ENCODE measurements at places on chromosomes 11 and 22. TPM values are rescaled to one million over a fixed set of nuclear protein-coding genes. Genes with fewer than 3 reads are reported as not detected.

DNA sequence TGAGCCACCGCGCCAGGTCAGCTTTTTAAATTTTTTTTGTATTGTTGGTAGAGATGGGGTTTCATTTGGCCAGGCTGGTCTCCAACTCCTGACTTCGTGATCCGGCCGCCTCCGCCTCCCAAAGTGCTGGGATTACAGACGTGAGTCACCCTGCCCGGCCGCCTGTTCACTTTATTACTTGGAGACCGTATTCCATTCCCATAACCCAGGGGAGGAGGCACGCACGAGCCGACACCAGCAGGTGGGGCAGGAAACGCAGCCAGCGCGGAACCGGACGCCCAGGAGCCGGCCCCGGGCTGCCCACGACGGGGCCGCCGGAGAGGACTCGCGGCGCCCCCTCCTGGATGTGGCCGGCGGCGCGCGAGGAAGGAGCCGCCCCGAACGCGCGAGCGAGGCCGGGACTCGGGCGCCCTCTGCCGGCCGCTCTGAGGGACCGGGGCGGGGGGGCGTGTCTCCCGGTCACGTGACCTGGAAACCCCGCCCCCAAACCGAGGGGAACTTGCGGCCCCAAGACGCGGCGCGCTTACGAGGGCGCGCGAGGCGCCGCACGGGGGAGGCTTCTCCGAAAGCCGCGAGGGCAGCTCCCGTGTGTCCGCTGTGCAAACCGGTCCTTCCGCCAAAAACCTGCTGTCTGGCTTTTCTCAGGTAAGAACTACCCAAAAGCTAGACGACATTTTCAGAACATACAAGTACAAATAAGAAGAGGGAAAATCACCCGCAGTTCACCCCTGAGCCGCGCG is 11.6 kb upstream of the RNH1 start:
- peak overlapping the region; percentile 78 for H3K27ac ChIP-seq
- peaks cover 16% of the 10 kb centered on the region for H3K4me1 ChIP-seq
- no peaks in the 10 kb centered on the region for H3K27me3 ChIP-seq
- peaks cover 9% of the 10 kb centered on the region for H3K36me3 ChIP-seq
- peak overlapping the region; percentile 14 for H3K4me3 ChIP-seq

The ASPHD2 gene
- 0.93 TPM for polyA plus RNA-seq

- H3K4me3 ChIP-seq: no peak overlapping the region
- DNase-seq: no peak
- H3K27ac ChIP-seq: peak overlapping the region; percentile 80
- peaks cover 8% of the 10 kb centered on the region for H3K36me3 ChIP-seq
- no peaks in the 10 kb centered on the region for H3K27me3 ChIP-seq
- H3K4me1 ChIP-seq: peaks cover 69% of the 10 kb centered on the region
Measured at GRCh38 chr22:21948824-21949568, 3.7 kb downstream of the PPM1F start.

DNA sequence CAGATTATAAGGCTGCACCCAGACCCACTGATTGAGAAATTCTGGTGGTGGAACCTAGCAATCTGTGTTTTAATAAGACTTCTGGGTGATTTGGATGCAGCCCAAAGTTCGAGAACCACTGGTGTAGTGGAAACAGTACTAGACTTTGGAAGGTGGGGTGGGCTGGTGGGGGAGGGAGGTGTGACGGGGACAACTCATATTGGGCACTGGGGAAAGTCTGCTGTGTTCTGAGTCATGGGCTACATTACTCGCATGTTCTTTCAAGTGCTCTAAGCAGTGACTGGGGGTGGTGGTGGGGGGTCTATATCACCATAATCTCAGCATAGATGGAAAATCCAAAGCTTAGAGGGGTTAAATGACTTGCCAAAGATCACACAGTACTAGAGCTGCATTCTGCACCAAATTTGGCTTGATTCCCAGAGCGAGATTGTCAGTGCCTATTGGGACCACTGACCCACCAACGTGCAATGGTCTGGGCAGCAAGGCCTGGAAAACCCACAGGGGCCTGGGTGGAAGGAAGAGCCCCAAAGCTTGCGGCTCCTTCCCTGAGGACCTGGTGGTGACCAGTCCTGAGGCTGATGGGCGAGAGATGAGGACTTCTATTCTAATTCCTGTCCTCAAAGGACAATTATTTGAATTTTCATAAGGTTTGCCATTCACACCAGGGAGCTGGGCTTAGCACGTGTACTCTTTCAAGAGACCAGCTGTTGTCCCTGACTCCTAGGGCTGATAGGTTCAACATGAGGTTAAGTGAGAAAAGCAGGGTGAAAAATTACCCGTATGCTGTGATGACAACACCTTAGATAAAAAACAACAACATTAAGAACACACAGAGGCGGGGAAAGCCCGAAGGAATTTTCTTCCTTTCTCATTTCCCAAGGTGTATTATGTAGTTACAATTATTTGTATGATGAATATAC is 77.5 kb upstream of the NARS2 start:
- no peaks in the 10 kb centered on the region for H3K36me3 ChIP-seq
- H3K4me1 ChIP-seq: no peaks in the 10 kb centered on the region
- H3K4me3 ChIP-seq: no peak overlapping the region
- H3K27ac ChIP-seq: no peak overlapping the region

DNA sequence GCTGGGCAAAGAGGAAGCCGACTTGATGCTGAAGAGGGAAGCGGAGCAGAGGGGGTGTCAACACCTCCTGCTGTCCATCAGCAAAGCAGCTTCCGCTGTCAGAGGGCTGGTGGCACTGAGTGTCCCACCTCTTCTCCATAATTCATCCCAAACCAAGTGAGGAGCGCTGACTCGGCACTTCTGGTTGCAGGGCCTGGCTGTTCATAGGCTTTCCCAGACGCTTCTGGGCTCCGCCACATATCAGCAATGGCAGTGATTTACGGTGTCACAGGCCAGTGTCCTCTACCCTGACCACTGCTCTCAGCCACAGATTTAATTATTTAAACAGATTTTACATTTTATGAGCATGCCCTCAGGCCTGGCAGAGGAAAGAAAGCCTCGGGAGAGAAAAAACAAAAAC is 70.1 kb upstream of the TENM4 start:
- H3K4me3 ChIP-seq: no peak overlapping the region
- no peak overlapping the region for H3K27ac ChIP-seq
- H3K4me1 ChIP-seq: no peaks in the 10 kb centered on the region
- no peaks in the 10 kb centered on the region for H3K27me3 ChIP-seq

GRCh38 chr11:69395287-69395686 is 86.2 kb upstream of the LINC01488 start:
- no peak overlapping the region for H3K27ac ChIP-seq
- no peaks in the 10 kb centered on the region for H3K4me1 ChIP-seq
- H3K27me3 ChIP-seq: no peaks in the 10 kb centered on the region
- H3K4me3 ChIP-seq: no peak overlapping the region

- DNase-seq: peak; percentile 54
- peak overlapping the region; percentile 15 for H3K27ac ChIP-seq
- H3K27me3 ChIP-seq: no peaks in the 10 kb centered on the region
- H3K36me3 ChIP-seq: peaks cover 22% of the 10 kb centered on the region
- H3K4me3 ChIP-seq: no peak overlapping the region
- peaks cover 4% of the 10 kb centered on the region for H3K4me1 ChIP-seq
Measured at GRCh38 chr11:9858822-9859221, 194.9 kb downstream of the SWAP70 start.

- no peak for DNase-seq
- no peak overlapping the region for H3K4me3 ChIP-seq
- H3K36me3 ChIP-seq: no peaks in the 10 kb centered on the region
- no peaks in the 10 kb centered on the region for H3K27me3 ChIP-seq
- H3K27ac ChIP-seq: no peak overlapping the region
Measured at GRCh38 chr11:95101935-95102334, 12.3 kb downstream of the ENDOD1 start.

DNA sequence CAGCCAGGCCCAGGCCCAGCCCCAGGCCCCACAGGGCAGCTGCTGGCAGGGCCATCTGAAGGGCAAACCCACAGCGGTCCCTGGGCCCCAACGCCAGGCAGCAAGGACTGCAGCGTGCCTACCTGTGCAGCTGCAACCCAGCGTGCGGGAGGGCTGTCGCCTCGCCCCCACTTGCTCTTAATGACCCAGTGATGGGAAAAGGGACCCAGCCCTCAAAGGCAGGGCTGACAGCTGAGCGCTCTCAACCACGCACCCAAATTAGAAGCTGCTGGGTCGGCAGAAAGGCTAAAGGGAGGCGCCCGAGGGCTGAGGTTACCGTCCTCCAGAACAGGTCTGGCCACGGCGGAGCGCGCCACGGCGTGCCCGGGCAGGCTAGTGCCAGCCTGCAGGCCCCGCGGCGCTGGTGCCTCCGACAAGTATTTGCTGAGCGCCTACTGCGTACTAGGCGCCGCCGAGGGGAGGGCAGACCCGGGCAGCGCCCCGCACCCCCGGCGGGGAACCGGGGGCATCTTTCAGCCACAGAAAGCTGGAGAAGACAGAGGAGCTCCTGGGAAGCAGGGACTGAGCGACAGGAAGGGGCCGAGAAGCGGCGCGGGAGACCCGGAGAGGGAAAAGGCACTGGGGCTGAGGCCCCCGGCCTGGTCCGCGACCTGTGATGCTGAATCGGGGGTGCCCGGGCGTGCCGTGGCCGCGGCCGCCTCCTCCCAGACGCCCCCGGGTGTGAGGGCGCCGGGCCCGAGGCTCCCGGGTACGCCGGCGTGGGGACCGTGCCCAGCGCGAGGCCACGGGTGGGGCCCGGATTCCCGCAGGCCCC is 773 bp downstream of the HRAS start:
- DNase-seq: peak; percentile 52
- H3K4me3 ChIP-seq: peak overlapping the region; percentile 82
- peak overlapping the region; percentile 80 for H3K27ac ChIP-seq
- no peaks in the 10 kb centered on the region for H3K27me3 ChIP-seq
- H3K36me3 ChIP-seq: peaks cover 30% of the 10 kb centered on the region

All from stomach (tissue), 19 donors.